ENCODE measurements at places on chromosomes 3 and 15. TPM values are rescaled to one million over a fixed set of nuclear protein-coding genes. Genes with fewer than 3 reads are reported as not detected.

The EOGT gene
- 3.2 TPM for polyA plus RNA-seq

GRCh38 chr3:99537416-99537815 is 101.0 kb upstream of the COL8A1 start:
- H3K27ac ChIP-seq: no peak overlapping the region
- no peaks in the 10 kb centered on the region for H3K27me3 ChIP-seq
- no peak for DNase-seq

The HAUS2 gene
- polyA plus RNA-seq: 31.5 TPM

The SLC12A1 gene
- polyA plus RNA-seq: not detected

DNA sequence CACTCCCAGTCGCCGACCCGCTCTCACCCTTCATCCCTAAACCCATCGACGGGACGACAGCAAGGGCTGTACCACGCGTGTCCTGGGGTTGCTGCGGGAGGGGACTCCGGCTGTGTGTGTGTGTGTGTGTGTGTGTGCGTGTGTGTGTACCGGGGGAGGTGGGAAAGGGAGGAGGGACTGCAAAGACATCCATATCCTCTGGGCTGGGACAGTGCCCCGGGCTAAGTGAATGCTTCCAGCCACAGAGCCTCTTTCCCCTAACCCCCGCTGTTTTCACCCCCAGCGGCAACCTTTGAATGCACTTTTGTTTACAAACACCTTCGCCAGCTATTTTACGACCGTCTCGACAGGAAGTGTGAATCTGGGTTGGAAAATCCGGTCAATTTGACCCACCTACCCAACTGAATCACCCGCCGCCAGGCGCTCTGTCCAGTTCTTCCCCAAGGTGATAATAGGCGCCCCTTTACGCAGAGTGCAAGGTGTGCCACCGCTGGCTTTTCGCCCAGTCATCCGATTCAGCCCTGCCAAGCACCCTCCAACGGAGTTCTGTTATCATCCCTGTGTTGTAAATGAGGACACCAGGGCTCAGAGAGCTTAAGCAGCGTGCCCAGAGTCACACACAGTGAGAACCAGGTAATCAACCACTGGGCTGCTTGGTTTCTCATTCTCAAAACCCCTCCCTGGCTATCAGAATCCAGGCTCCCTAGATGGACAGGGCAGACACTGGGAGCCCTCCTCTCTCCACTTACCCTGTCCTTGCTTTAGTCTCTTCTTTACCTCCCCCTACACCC is 739 bp upstream of the AMOTL2 start:
- no peak for DNase-seq
- H3K36me3 ChIP-seq: no peaks in the 10 kb centered on the region
- H3K27ac ChIP-seq: peak overlapping the region; percentile 19
- H3K4me3 ChIP-seq: peak overlapping the region; percentile 72
- peaks cover 11% of the 10 kb centered on the region for H3K4me1 ChIP-seq

GRCh38 chr3:41526995-41527573 is 327.8 kb downstream of the CTNNB1 start:
- H3K4me3 ChIP-seq: no peak overlapping the region
- peaks cover 3% of the 10 kb centered on the region for H3K27me3 ChIP-seq
- H3K36me3 ChIP-seq: peaks cover 4% of the 10 kb centered on the region
- no peaks in the 10 kb centered on the region for H3K4me1 ChIP-seq
- no peak overlapping the region for H3K27ac ChIP-seq

The SEC61A1 gene
- 195 TPM for polyA plus RNA-seq

DNA sequence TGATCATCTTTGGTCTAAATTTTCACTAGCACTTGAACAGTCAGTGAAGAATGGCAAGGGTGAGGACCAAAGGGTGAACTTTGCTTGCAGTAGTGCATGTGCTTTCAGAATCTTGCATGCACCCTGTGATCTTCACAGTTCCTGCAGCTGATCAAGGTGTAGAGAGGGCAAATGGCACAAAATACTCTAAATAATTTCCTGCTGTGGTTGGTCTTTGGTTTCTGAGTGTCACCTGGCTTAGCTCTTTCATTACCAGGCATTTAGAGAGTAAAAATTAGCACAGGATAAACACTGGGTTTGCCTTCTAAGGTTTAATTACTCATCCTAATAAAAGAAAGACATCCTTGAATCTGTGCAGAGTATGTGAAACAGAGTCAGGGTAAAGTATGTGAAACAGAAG is 11.4 kb downstream of the TIPARP start:
- H3K4me3 ChIP-seq: peak overlapping the region; percentile 52
- H3K36me3 ChIP-seq: peaks cover under 1% of the 10 kb centered on the region
- no peak for DNase-seq
- H3K27ac ChIP-seq: peak overlapping the region; percentile 45
- peaks cover 6% of the 10 kb centered on the region for H3K27me3 ChIP-seq

The PRSS50 gene
- not detected for polyA plus RNA-seq

- H3K27ac ChIP-seq: no peak overlapping the region
- H3K4me1 ChIP-seq: no peaks in the 10 kb centered on the region
Measured at GRCh38 chr15:64205202-64205601, 42.4 kb upstream of the PPIB start.

The CACNA2D3 gene
- 0.77 TPM for polyA plus RNA-seq

DNA sequence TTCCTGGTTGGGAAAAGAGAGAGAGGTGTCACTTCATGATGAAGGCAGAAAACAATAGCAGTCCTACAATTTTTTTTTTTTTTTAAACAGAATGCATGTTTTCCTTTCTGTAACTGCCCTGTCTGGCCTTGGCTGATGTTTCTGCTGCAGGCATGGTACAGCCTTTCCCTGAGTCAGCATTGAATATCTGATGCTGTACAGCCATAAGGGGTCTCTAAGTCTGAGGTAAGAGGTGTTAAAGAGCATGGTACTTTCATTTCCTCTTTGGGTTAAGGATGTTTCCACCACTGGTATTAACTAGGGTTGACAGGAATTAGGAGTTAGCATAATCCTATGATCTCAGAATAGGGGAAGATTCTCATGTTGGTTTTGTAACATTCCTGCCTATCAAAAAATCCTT is 147.4 kb downstream of the CHST2 start:
- peak overlapping the region; percentile 54 for H3K4me3 ChIP-seq
- H3K4me1 ChIP-seq: peaks cover 50% of the 10 kb centered on the region
- peak overlapping the region; percentile 51 for H3K27ac ChIP-seq
- DNase-seq: peak; percentile 45

DNA sequence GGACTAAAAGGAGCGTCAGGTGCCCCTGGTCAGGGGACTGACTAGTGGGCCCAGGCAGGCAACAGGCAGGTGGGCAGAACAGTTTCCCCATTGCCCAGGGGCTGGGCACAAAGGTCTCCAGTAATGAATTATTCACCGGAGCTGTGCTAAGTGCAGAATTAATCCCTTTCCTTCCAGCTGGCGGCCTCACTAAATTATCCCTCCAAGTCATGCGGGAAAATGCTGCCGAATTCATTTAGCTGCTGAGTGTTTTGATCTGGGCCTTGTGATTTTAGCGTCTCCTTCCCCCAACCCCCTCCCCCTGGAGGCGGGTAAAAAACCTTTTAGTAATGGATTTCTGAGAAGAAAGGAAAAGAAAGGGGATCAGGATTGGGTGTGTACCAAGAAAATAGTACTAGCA is 47.2 kb downstream of the CCDC33 start:
- no peaks in the 10 kb centered on the region for H3K36me3 ChIP-seq
- no peaks in the 10 kb centered on the region for H3K4me1 ChIP-seq
- DNase-seq: no peak
- no peak overlapping the region for H3K27ac ChIP-seq
- H3K4me3 ChIP-seq: no peak overlapping the region
- no peaks in the 10 kb centered on the region for H3K27me3 ChIP-seq

GRCh38 chr3:6099458-6100075 is 761.3 kb upstream of the GRM7 start:
- no peak for DNase-seq
- no peaks in the 10 kb centered on the region for H3K36me3 ChIP-seq
- no peak overlapping the region for H3K4me3 ChIP-seq
- no peaks in the 10 kb centered on the region for H3K4me1 ChIP-seq
- H3K27me3 ChIP-seq: no peaks in the 10 kb centered on the region

The RSL24D1 gene
- polyA plus RNA-seq: 76.2 TPM

The RPL39L gene
- 15.3 TPM for polyA plus RNA-seq

- peaks cover 13% of the 10 kb centered on the region for H3K27me3 ChIP-seq
- H3K27ac ChIP-seq: no peak overlapping the region
- DNase-seq: no peak
- peaks cover 27% of the 10 kb centered on the region for H3K4me1 ChIP-seq
- no peaks in the 10 kb centered on the region for H3K36me3 ChIP-seq
Measured at GRCh38 chr3:177354466-177354865, 157.2 kb upstream of the TBL1XR1 start.

DNA sequence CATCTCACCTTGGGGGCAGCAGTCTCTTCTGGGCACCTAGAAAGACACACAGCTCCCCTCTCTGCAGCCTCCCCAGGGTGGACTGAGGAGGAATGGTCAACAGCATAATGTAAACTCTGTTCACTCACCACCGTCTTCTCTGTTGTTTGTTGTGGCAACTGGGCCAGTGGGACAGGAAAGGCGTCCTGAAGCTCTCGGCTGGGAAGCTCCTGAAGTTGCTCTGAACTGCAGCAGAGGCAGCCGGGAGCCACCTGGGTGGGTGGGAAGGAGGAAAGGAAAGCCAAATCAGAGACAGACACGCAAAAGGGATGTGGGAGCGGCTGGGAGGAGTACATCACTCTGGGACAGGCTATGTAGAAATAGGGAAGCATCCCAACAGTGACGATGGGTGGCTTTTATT is 52.7 kb downstream of the MYLK start:
- no peak overlapping the region for H3K27ac ChIP-seq
- peaks cover 3% of the 10 kb centered on the region for H3K27me3 ChIP-seq
- H3K36me3 ChIP-seq: no peaks in the 10 kb centered on the region

The LRRFIP2 gene
- 14.3 TPM for polyA plus RNA-seq

The ISG20 gene
- 365 TPM for polyA plus RNA-seq

DNA sequence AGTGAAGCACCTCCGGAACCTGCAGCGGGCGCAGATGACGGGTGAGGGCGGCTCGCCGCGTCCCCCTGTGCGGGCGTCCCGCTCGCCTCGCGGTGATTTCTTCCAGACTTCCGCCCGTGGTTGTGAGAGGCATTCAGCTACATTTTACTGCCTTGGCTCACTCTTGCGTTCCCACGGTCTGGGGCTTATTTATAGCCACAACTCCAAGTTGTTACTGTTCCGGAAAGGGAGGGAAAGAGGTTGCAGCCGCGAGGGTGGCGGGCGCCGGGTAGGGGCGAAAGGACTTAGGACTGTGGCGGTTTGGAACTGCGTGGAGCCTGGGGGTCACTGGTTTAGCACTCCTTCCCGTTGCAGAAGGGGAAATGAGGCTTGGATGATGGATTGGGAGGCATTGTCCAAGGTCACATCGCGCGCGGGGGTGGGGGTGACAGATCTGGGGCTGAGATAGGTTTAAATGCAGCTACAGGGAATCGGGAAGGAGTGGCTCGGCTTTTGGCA is 1.1 kb downstream of the HES1 start:
- H3K36me3 ChIP-seq: no peaks in the 10 kb centered on the region
- H3K27ac ChIP-seq: peak overlapping the region; percentile 57
- peak; percentile 61 for DNase-seq
- peaks cover 51% of the 10 kb centered on the region for H3K4me1 ChIP-seq
- H3K4me3 ChIP-seq: peak overlapping the region; percentile 71
- H3K27me3 ChIP-seq: peaks cover 53% of the 10 kb centered on the region

- no peak overlapping the region for H3K4me3 ChIP-seq
- H3K27me3 ChIP-seq: no peaks in the 10 kb centered on the region
- DNase-seq: no peak
- no peak overlapping the region for H3K27ac ChIP-seq
- H3K36me3 ChIP-seq: peaks cover 6% of the 10 kb centered on the region
Measured at GRCh38 chr3:81554801-81555200, 206.6 kb downstream of the GBE1 start.

- H3K27ac ChIP-seq: no peak overlapping the region
- H3K4me3 ChIP-seq: no peak overlapping the region
- no peak for DNase-seq
- peaks cover 5% of the 10 kb centered on the region for H3K27me3 ChIP-seq
- H3K36me3 ChIP-seq: no peaks in the 10 kb centered on the region
Measured at GRCh38 chr3:63364910-63365309, 86.8 kb downstream of the SYNPR start.

GRCh38 chr3:20039765-20040547 is at the start of gene KAT2B:
Gene KAT2B, plus strand, starts transcription at chr3:20040446. Its CDS starts 32 bp downstream, at chr3:20040478.
- peaks cover 14% of the 10 kb centered on the region for H3K27me3 ChIP-seq
- H3K4me3 ChIP-seq: peak within 1 kb of the TSS; percentile 98
- peaks cover 62% of the 10 kb centered on the region for H3K4me1 ChIP-seq
- H3K36me3 ChIP-seq: no peaks in the 10 kb centered on the region

GRCh38 chr3:158261371-158261991 is 151.6 kb downstream of the RSRC1 start:
- no peaks in the 10 kb centered on the region for H3K4me1 ChIP-seq
- no peaks in the 10 kb centered on the region for H3K27me3 ChIP-seq
- DNase-seq: no peak
- H3K36me3 ChIP-seq: peaks cover 27% of the 10 kb centered on the region

The MESP2 gene
- polyA plus RNA-seq: not detected

GRCh38 chr3:43123895-43124294 is 18.0 kb upstream of the POMGNT2 start:
- no peaks in the 10 kb centered on the region for H3K36me3 ChIP-seq
- H3K4me3 ChIP-seq: no peak overlapping the region
- no peak overlapping the region for H3K27ac ChIP-seq
- H3K4me1 ChIP-seq: no peaks in the 10 kb centered on the region

- peak; percentile 45 for DNase-seq
- H3K36me3 ChIP-seq: peaks cover 46% of the 10 kb centered on the region
- no peak overlapping the region for H3K4me3 ChIP-seq
- H3K27me3 ChIP-seq: no peaks in the 10 kb centered on the region
Measured at GRCh38 chr3:128068156-128068620, 16.0 kb downstream of the SEC61A1 start.

DNA sequence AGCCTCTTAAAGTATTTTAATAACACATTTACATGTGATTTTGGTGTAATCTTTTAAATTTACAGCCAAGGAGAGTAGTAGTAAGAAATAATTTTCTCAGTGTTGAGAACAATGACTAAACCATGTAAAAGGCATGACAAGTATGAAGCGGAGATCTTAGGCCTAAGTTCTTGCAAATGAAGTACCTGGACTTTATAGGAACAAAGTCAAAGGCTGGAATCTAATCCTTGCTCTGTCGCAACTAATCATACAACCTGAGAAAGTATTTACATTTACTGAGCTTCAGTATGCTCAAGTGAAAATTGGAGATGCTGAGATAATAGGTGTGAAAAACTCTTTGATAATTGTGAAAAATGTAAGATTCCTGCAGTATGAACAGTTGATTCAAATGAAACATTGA is 86.4 kb upstream of the VGLL3 start:
- no peak for DNase-seq
- peaks cover 5% of the 10 kb centered on the region for H3K27me3 ChIP-seq
- H3K27ac ChIP-seq: no peak overlapping the region

The MRPS11 gene
- polyA plus RNA-seq: 82.3 TPM

DNA sequence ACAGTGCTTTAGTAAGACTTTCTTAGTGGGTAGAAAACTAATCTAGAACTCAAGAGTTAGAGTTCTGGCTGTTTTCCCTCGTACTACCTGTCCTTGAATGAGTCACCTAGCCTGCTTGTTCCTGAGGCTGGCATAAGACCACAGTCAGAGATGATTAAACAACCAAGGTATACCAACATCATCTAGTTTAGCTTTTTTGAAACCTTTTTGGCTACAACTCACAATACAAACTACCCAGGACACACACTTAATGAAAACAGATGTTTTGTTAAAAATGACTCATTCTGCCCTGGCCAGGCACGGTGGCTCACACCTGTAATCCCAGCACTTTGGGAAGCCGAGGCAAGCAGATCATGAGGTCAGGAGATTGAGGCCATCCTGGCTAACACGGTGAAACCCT is 4.6 kb downstream of the MCCC1 start:
- no peak overlapping the region for H3K27ac ChIP-seq
- H3K27me3 ChIP-seq: peaks cover 7% of the 10 kb centered on the region
- peaks cover 8% of the 10 kb centered on the region for H3K36me3 ChIP-seq
- no peak for DNase-seq

The KLHL18 gene
- 15.4 TPM for polyA plus RNA-seq

Measured in immature natural killer cell (primary cell).